ENCODE measurements at places on chromosomes 4 and X.
A peak's percentile ranks its signal among the peaks of the same experiment; 100 is the strongest.

GRCh38 chr4:10701702-10702460, 17.3 kb upstream of the CLNK start:
- no peak for DNase-seq

DNA sequence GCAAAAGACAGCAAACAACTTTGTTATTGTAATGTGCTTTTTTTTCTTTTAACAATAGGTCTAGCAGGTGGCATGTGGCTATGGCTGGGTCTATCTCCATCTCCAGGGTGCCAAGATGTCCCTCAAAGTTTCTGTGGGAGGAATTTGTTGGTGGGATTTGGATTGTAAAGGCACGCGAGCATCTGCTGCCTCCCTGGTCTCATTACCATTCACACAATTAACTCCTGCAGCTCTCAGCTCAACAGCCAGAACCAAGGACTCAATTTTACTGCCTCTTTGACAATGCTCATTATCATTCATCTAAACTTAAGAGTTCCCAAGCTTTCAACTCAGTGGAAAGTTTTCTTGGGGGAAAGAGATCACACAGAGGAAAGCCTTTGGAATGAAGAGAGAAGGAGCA, 10.9 kb upstream of the PCDH18 start:
- no peak for DNase-seq

DNA sequence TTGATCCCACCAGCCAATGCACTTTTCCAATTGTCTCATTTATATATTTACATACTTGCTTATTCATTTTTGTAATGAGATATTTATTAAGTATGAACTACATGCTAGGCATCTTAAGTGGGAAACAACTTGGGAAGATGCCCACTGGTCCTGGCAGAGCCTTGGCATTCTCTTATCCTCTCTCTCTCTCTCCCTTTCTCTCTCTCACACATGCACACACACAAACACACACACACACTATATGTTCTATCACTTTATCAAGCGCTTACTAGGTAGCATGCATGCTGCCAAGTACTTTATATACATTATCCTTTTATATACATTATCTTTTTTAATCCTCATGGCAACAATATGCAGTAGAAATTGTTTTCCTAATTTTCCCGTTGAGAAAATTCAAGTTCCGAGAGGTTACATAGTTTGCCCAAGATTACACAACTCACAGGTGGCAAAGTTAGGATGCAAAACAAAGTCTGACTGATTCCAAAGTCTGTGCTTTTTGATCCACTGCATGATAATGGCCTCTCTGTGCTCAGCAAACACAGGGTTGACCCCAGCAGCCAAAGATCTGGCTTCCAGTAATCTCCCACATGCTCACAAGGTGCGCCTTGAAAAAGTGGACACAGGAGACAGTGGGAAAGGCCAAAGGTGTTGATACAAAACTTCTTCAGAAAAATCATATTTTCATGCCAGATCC, 173.1 kb upstream of the KLF3 start:
- no peak for DNase-seq

GRCh38 chrX:116667346-116668134, 204.8 kb upstream of the CT83 start:
- no peak for DNase-seq

DNA sequence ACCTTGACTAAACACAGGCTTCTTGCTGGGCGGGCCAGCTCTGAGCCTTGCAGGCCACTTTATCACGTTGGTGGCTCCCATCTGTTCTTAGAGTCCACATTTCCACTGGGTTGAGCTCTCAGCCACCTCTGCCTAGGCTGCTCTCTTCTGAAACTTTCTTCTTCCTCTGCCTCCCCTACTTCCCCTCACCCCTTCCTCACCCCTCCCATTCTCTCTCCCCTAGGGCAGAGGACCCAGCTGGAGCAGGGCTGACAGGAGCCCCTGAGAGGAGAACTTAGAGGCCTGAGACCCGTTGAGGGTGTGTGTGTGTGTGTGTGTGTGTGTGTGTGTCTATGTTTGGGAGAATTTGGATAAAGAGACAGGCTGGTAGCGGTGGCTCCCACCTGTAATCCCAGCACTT, 19.9 kb upstream of the TMSB4X start:
- no peak for DNase-seq

DNA sequence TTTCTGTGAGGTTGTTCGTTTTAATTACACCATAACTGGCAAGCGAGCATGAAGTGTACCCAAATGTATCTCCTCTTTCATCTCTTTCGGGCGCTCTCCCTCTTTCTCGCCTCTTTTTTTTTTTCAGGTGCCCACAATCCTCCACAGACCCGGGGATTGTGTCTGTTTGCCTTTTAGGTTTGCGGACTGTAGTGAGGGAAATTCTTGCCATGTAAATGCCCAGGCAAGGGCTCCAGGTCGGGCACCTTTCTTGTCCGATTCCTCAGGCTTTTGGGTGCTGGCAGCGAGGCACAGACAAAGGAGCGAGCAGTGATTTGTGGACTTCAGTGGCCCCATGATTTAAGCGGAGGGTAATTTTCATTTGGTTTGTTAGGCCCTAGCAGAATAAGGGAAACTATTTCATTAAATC, 1.1 kb upstream of the PHOX2B start:
- DNase-seq: no peak

- no peak for DNase-seq
Measured at GRCh38 chr4:18954538-18954937, 933.0 kb upstream of the LCORL start.

DNA sequence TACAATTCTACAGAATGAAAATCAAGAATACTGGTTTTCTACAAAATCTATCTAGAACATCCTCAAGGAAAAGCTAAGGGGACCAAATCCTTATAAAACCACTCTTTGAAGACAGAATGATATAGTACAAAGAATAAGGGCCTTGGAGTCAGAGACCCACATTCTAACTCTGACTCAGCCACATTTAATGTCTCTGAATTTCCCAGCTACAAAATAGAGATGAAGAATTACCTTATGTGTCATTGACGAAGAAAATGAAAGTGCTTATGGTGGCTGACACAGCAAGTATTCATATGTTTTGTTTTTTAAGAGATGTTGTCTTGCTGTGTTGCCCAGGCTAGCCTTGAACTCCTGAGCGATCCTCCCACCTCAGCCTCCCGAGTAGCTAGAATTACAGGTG, 35.9 kb upstream of the CXorf38 start:
- DNase-seq: no peak

- DNase-seq: no peak
Measured at GRCh38 chr4:107780665-107781064, 44.1 kb upstream of the SGMS2 start.

DNA sequence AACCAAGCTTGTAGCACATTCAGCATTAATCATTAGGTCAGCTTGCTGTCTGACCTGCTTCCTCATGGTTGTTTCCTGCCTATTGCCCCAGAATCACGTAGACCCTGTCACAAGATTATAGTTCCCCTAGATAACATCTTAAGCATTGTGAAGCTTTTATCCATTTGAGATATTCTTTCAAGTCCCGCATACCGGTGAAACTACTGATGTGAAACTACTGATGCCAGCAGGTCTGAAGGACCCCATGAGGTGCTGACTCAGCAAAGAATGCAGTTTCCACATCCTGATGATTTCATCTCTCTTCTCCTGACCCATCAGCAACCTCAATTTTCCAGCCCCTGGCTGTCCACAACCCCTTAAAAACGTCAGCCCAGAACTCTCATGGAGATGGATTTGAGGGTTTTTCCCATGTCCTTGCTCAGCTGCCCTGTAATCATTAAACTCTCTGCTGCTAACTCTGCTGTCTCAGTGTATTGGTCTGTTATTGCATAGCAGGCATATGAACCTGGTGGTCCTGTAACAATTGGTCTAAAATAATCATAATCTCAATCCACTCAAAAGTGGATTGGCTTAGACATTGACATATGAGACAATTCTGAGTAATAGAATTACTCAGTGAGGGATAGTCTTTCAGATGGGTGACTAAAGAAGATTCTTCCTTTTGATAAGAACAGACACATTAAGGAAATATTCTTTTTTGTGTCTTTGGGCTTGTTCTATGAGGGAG, 26.3 kb upstream of the UBA6 start:
- DNase-seq: no peak

- peak; percentile 73 for DNase-seq
Measured at GRCh38 chrX:46573331-46573891, at the start of gene CHST7. CHST7 (plus strand) TSS chrX:46573765; CDS start chrX:46573932, 167 bp downstream.

Data from NCI-H2081 (cell line).